Calu3 (cell line): ENCODE measurements at places on chromosomes 7 and 10. TPM values are rescaled to one million over a fixed set of nuclear protein-coding genes. Genes with fewer than 3 reads are reported as not detected.

DNA sequence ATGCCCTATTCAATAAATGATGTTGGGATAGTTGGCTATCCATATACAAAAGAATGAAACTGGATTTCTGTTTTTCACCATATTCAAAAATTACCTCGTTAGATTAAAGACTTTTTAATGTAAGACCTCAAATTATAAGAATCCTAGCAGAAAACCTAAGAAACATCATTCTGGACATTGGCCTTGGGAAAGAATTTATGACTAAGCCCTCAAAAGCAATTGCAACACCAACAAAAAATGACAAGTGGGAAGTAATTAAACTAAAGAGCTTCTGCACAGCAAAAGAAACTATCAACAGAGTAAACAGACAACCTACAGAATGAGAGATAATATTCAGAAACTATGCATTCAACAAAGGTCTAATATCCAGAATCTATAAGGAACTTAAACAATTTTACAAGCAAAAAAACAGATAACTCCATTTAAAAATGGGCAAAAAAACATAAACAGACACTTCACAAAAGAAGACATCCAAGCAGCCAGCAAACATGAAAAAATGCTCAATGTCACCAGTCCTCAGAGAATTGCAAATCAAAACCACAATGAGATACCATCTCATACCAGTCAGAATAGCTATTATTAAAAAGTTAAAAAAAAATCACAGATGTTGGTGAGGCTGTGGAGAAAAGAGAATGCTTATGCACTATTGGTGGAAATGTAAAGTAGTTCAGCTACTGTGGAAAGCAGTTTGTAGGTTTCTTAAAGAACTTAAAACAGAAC lies 309.8 kb downstream of the AHR start:
- no peak for DNase-seq

DNA sequence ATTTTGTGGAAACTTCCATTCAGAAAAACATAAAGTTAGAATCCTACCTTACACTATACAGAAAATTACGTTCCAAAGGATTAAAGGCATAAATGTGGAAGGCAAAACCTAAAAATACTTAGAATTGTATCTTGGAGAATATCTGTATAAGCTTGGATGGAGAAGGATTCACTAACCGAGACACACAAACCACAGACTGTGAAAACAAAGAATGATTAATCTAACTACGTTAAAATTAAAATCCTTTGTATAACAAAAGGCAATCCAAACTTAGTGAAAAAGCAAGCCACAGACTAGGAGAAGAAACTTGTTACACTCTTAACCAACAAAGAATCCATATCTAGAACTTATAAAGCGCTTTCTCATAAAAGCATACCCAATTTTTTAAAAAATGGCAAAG lies 678.8 kb downstream of the INHBA start:
- DNase-seq: no peak

The WNT8B gene
- 0.17 TPM in 1 of 2 replicates, not detected in the other for total RNA-seq

GRCh38 chr10:128125416-128125943 lies 743 bp downstream of the MKI67 start:
- no peak for DNase-seq
